ENCODE measurements at places on chromosomes 7 and 10.

DNA sequence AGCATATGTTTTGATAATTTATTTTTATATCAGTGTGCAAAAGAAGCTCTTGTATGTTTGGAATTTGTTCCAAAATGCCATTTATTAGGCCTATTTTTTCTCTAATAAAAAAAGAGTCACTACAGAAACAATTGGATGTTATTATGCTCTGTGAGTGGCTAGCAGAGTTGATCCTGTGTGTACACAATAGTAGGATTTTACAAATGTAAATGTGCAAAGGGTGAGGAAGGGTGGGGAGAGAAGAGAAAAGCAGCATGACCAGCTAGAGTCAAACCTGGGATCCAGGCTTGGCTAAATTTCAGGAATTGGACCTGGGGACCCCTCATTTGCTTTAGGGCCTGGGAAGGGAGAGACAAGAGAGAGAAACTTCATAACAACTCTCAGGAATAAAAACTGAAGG lies 32.5 kb downstream of the SEMA3A start:
- DNase-seq, result no peak

- DNase-seq, result peak; percentile 37
These were observed 620 bp downstream of the SLK start for GRCh38 chr10:103967448-103968071.

- DNase-seq, result no peak
These were observed 84.2 kb downstream of the FANK1 start for GRCh38 chr10:125980521-125981035.

GRCh38 chr10:109665321-109665720 lies 258.0 kb downstream of the XPNPEP1 start:
- no peak for DNase-seq

- DNase-seq, result no peak
These were observed 76.7 kb downstream of the CCNY start for GRCh38 chr10:35412900-35413491.

DNA sequence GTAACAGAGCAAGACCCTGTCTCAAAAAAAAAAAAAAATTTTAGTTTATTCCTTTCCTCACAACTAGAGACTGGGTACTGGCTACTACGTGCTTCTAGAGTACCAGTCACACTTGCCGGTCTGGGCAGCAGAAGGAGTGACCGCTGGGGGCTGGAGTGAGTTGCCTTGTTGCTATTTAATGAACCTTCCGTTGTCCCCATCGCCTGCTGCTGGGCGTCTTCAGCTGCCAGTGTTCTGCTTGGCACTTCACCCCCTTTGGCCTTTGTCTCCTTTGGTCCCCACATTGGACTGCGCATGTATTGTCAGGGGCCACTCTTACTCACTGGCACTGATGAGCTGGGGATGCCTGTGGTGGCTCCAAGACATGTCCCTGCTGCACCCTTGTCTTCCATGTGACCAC lies 110.6 kb downstream of the CLEC2L start:
- DNase-seq, result no peak

DNA sequence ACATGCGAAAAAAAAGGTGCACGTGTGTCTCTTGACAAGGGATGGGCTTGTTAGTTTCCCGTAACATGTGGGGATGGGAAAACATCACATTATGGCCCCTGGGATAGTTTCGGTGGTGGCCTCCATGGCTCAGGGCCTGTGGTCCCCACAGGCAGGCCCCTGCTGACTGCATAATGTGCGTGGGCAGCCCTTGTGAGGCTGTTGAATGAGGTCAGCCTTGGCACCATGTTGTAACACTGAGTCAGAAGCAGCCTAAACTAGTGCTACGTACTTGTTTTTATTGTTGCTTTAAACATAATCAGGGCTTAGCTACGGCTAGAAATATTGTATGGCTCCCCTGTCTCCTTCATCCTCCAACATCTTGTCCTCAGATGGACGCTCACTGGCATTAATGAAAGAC lies 80.6 kb downstream of the BEND7 start:
- DNase-seq, result no peak

- DNase-seq, result no peak
These were observed 4.7 kb downstream of the BLVRA start for GRCh38 chr7:43763183-43763582.

Measured in left hindlimb (tissue), 1 donor.